ENCODE measurements at places on chromosomes 7 and 10.

DNA sequence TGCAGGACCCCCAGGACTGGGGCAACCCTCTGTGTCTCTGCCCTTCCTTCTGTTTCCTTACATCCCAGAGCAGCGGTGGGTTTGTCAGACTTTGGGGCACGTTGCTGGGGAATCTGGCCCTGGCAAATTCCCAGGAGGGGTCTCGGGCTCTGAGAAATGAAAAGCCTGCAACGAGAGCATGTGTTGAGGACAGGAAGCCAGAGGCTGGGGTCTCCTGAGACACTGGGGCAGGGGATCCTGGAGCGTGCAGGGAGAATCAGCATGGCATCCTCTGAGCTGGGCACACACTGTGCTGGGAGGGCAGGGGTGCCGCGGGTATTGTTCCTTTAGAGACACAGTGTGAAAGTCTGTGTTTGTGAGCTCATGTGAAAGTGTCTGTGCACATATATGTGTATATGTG is 279.9 kb upstream of the PPP2R2D start:
- DNase-seq = no peak

- DNase-seq = no peak
Observed at GRCh38 chr10:131021969-131022368, 289.6 kb downstream of the TCERG1L start.

DNA sequence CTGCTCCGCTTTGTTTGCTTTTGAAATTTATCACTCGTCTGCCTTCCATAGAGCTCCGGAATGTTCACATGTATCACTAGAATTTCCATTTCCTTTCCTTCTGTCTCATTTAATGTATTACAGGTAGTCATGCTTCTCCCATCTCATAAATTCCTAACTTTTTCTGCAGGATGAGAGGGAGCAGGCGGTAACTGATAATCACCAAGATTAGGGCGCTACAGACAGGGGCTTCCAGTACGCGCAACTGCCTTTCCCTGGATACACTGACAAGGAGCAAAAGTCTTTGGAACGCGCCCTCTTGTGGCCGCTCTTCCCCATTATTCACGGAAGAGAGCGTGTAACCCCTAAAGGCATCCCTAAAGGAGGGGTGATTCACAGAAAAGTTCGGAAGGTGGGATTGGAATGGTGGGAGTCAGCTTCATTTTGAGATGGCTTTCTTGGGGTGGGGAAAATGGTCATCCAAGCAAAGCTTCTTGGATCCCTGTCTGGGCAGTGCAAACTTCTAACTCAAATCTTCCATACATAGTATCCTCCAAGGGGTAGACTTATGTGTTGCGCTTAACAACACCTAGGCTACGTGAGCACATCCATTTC is 6.5 kb downstream of the INHBA start:
- DNase-seq = no peak

DNA sequence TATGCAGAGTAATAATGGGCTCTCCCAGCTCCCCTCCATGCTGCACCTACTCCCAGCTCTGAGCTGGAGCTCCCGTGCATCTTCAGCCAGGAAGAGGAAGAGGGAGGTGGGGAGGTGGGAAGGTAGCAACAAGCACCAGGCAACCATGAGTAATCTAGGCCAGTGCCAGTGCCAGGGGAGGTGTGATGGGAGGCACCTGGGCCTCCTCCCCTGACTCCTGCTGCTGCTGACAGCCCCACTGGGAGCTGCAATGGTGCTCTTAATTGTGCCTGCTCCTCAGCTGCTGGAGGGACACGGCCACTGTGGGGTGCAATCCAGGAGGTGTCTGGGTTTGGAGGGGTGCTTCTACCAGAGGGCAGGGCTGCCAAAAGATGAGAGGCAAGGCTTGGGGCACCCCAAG is 243.0 kb downstream of the PLXNA4 start:
- no peak for DNase-seq
